ENCODE measurements at places on chromosomes 1 and 21.

GRCh38 chr1:154328318-154329151 is 3.2 kb downstream of the ATP8B2 start:
- peak; percentile 32 for DNase-seq

DNA sequence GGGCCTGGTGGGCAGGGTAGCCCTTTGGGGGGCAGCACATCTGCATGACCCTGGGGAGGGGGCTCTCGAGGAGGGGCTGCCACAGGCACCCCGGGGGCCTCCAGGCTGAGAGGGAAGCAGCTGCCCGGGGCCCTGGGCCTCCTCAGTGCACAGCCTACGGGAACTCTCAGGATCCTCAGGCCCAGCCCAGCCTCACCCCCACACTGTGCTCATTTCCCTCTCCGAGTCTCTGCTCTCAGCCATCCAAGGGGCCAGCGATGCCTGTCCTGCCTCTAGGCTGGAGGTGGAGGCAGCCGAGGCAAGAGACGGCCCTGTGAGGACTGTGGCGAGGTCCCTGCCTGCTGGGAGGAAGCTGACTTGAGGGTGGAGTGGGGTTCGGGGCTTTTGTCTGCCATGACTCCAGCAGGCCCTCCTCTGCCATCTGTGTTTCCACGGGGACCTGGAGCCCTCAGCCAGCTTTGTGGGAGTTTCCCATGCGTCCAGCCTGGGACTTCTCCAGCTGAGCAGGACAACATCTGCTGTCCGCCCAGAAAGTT is 7.2 kb upstream of the PLEKHG5 start:
- peak; percentile 41 for DNase-seq

DNA sequence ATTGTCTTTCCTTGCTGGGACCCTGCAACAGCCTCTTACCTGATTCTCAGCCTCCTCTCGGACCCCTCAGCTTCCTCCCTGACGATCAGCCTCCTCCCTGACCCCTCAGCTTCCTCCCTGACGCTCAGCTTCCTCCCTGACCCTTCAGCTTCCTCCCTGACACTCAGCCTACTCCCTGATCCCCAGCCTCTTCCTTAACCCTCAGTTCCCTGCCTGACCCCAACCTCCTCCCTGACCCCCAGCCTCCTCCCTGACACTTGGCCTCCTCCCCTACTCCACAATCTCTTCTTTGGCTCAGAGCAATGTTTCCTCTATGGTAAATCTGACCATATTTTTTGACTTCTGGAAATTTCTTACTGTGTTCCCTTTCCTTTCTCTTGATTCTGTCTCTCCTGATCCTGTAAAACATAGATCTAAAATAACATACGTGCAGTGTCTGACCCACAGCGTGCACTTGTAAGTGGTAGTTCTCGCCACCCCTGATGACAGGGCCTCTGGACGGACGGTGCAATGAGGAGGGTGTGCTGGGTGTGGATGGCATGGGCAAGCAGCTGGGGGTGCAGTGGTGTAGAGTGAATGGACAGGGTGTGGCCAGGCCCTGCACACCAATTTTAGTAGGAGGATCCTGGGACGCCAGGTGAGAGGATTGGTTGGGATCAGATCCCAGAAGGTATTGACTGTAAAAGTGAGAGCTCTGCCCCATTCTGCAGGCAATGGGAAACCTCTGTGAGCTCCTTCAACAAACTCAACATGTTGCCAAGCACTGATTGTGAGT is 264.1 kb downstream of the FOXD2 start:
- DNase-seq, result no peak

- no peak for DNase-seq
These were observed 32.5 kb upstream of the SMYD2 start for GRCh38 chr1:214248311-214249085.

- no peak for DNase-seq
These were observed 19.5 kb downstream of the ETS2 start for GRCh38 chr21:38825269-38825668.

DNA sequence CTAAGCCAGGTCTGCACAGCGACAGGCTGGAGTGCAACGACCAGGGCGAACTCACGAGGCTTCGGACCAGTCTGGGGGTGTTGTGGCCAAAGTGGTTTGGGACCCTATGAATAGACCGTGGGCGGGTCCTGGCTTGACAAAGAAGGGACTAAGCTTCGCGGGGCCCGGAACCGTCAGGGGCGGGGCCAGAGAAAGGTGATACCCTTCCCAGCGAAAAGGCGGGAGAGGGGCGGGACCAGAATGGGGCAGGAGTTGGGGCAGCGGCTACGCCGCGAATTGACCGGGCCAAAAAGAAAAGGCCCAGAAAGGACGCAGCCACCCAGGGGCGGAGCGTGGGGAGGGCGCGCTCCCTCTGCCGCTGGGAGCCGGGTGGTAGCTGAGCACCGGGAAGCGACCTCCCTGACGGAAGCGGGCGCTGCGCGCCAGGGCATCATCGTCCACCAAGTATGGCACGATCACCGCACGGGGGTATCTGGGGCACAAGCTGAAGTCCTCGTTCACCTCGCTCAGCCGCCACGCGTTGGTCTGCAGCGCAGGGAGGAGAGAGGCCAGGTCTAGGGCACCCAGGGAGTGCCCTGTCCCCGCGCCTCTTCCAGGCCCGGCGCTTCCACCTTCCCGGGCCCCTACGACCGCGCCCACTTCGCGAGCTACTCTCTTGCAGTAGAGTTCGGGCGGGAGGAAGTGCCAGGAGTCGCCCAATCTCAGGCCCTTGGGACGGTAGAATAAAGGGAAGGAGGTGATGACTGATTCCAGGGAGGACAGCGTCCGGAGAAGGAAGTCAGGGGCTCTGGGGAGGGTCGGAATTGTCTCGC is 6.7 kb upstream of the FAM167B start:
- peak; percentile 57 for DNase-seq

DNA sequence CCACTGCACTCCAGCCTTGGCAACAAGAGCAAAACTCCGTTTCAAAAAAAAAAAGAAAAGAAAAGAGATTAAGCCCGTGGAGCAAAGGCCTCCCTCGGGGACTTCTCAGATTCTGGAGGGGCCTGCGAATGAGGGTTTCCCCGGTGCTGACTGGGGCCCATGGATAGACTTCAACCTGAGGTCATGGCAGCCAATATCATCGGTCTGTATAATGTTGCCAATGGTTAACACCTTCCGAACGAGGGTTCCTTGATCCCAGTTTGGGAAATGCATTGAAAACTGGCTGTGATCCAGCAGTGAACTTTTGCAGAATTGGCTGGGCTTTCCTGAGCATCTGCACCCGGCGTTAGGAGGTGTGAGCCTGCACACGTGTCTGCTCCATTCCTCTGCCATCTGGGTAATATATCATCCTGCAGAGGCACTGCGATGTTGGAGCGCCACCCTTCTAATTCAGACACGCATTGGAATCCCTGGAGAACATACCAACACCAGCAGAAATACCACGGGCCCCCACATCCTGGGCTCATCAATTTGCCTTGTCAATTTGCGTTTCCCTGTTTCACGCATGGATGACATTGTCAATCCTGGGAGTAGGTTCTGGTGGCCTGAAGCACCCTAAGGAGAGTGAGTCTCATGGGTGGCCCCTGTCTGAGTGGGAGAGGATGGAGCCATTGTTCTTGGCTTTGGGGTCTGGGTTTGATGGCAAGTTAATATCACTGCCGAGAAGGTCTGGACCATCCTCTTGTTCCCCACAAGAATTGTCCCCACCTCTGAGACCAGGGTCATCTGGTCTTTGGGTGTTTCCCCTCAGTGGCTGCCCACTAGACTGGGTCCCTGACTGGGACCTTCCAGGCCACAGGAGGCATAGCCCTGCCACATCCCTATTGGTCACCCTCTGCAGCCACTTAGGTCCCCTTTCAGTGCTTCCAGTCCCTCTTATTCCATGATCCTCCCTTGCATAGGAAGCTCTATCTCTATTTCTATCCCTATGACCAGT is 441.0 kb downstream of the PTPRU start:
- no peak for DNase-seq

DNA sequence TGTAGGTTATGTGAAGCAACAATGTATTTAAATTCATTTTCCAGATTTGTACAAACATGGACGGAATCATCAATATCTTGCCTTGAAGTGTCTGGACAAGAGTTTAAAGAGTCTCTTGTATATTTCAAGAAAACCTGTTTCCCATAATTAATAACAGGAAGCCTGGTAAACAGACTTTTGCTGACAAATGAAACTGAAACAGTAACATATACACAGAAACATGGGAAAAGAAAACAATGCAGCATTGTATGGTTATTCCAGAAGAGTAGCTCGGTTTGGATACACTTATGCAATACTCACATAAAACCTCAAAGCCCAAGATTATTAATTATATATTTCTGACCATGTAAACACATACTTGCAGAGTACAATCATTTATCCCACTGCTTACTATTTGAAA is 265.5 kb downstream of the PTPRC start:
- peak; percentile 52 for DNase-seq

DNA sequence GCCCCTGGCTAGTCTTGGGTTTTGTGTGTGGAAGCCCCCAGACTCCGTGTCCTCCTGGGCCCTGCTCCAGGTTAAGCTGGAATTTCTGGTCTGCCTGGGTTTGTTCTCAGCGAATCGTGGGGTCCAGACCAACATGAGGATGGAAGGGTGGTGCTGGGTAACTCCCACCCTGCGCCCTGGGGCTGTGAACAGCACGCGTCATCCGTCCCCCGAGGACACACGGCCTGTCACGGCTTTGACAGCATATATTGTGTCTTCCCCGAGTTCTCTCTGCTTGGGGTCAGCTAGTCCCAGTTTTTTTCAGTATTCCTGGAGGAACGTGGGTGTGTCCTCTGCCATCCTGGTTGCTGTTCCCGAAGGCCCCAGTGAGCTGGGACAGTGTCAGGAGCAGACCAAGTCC is 11.8 kb downstream of the GPR137B start:
- no peak for DNase-seq

DNA sequence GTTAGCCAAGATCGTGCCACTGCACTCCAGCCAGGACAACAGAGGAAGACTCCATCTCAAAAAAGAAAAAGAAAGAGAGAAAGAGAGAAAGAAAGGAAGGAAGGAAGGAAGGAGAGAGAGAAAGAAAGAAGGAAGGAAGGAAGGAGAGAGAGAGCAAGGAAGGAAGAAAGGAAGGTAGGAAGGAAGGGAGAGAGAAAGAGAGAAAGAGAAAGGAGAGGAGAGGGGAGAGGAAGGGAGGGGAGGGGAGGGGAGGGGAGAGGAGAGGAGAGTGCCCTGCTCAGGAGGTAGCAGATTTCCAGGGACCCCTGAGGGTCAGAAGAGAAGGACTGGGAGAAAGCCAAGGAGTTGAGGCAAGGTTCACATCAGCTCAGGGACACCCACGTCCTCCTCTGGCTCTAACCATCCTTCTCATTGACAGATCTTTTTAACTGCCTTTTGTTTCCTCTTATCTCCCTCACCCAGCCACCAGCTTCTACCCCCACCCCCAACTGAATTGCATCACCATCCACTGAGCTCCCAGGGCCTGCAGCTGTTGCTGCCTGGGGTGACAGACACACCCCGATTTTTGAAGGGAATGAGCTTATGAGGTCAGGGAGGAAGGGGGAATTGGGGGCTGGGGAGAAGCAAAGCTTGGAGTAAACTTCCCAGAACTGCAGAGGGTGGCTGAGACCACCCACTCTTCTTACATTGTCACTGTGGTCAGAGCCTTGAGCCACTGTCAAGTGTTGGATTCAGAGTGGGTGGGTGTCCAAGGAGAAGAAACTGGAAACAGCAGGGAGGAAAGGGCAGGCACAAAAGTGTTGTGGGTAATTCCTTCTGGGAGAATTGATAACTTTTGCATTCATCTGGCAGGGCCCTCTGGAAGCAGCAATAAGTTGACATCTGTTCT is 91.6 kb downstream of the GLUL start:
- peak; percentile 56 for DNase-seq

All from inflammatory macrophage treated with lipopolysaccharide for 4 hours (primary cell).